ENCODE measurements at places on chromosomes 4 and X.

GRCh38 chrX:140664939-140665338, 44.6 kb upstream of the LINC00632 start:
- no peak for DNase-seq

DNA sequence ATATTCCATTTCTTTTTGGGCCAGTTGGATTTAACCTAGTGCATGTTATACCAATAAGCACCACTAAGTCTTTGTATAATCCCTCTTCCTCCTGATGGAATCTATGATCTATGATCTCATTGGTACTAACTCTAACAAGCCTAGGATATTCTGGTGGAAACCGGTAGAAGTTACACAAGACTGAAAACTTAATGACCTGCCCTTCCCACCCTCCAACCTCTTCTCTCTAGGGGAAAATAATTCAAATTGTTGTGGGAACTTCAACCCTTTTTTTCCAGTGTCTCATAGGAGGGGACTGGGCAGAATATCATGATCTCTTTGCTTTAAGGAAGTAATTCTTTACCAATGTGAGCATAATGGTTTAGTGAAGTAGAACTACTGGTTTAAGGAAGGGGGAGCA, 289.5 kb upstream of the BOD1L1 start:
- DNase-seq: no peak

- DNase-seq: no peak
Observed at GRCh38 chr4:80185787-80186548, 11.3 kb upstream of the PRDM8 start.

DNA sequence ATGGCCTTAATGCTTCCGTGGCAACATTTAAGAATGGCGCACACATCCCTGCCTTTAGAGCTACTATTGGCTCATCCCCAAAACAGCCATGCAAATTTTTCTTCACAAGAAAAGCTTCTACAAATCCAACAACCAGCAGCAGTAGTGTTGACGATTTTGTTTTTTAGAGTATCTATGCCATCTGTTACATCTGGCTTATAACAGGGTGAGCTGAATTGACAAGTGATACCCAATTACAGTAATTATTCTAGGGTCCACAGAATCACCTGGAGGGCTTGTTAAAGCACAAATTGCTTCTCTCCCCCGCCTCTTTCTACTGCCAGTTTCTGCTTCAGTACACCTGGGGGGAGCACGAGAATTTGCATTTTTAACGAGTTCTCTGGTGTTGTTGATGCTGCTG, 34.1 kb downstream of the DCHS2 start:
- no peak for DNase-seq

DNA sequence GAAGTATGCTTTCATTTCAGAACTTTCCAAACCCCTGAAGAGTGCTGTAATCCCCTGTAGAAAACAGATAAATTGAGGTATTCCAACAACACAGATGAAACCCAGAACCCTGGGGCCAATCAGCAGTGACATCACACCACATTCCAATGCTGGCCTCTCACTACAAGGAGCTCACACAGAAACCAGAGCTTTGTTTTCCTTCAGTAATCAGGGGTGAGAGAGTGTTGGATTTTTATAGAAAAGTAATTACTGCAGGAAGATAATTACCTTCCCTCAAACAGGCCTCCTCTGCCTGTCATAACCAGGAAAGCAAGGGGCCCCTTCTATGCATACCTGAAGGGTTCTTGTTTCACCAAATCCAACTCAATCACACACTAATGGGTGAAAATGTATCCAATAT, 246.2 kb downstream of the SCFD2 start:
- DNase-seq: no peak

DNA sequence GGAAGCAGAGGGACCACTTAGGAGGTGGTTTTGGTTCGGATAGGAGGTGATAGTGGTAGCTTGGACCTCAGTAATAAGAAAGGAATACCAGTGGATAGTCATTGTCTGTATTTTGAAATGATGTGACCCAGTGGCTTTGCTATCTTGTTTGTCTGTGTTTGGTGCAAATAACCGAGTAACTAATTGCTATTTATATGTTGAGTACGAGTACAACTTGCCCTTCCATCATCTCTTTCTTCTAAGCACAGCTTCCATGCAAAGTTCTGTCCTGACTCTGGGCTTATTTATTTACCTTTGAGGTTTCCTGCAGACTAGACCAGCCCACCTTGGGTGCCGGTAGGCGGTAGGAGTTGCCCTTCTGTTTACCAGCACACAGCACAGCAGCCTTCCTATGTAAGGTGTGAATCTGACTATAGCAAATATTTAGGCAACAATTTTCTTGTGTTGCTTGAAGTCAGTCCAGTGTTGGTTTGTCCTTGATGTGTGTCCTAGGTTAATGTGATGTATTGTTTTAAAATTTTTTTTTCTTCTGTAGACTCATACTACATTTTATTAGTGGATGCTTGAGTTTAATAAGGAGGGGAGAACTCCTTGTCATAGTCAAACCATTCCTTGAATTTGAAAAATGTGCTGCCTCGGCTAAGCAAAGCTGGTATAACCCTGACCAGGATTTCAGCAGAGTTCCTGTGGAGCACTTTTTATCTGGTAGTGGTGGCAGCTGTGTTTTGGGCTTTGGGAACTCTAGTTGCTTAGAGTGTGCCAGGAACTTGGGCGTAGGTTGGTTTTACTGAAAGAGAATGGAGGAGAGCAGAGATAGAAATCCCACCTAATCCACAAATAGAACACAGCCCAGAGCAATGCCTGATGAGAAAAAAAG, 21.9 kb downstream of the PTTG2 start:
- DNase-seq: no peak

GRCh38 chrX:68177542-68177941, 255.8 kb downstream of the OPHN1 start:
- no peak for DNase-seq

- no peak for DNase-seq
Observed at GRCh38 chrX:13717700-13718472, 16.5 kb downstream of the TRAPPC2 start.

GRCh38 chrX:53195401-53195800, 29.6 kb downstream of the KDM5C start:
- DNase-seq: no peak

GRCh38 chrX:9253211-9253610, 211.6 kb upstream of the TBL1X start:
- no peak for DNase-seq

DNA sequence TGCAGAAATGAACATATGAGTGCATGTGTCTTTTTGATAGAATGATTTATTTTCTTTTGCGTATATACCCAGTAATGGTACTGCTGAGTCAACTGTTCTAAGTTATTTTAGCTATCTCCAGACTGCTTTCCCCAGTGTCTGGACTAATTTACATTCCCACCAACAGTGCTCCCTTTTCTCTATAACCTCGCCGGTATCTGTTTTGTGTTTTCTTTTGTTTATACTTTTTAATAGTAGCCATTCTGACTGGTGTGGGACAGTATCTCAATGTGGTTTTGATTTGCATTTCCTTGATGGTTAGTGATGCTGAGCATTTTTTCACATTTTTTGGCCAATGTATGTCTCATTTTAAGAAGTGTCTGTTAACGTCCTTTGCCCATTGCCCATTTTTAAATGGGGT, 218.6 kb upstream of the KCNIP4 start:
- DNase-seq: no peak

- DNase-seq: no peak
Observed at GRCh38 chr4:2073808-2074481, 14.8 kb downstream of the NAT8L start.

DNA sequence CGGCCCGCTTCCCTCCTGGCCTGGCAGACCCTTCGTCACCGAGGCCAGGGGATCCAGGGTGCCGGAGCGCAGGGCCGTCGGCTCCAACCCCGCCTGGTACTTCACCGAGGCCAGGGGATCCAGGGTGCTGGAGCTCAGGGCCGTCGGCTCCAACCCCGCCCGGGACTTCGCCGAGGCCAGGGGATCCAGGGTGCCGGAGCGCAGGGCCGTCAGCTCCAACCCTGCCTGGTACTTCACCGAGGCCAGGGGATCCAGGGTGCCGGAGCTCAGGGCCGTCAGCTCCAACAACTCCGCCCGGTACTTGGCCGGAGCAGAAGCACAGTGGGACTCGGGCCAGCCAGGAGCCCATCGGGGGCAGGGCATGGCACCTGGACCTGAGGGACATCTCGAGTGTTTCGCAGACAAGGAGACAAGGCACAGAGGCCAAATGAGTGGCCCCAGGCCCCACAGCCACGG, 85.1 kb downstream of the FAM53A start:
- no peak for DNase-seq

GRCh38 chr4:159906517-159906916, 803.6 kb downstream of the RAPGEF2 start:
- DNase-seq: no peak
